ENCODE measurements at places on chromosomes 2 and 18. TPM values are rescaled to one million over a fixed set of nuclear protein-coding genes. Genes with fewer than 3 reads are reported as not detected.
A peak's percentile ranks its signal among the peaks of the same experiment; 100 is the strongest.

Gene RAX
- total RNA-seq, result not detected

DNA sequence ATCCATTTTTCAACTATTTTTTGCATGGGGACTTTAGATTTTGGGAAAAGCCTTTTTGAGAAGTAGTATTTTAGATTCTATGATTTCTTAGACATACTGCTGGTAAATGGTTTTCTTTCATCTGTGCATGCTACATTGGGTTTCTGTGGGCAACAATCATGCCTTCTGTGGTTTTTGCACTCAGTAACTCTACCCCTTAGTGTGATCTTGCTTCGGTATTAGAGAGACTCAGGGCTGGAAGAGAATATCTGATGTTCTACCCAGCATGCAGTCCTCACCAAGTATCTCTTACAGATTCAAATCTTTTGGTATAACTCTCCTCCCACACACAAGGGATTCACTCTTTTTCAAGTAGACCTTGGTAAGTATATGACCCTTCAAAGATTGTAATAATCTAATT is 183.0 kb downstream of the PMAIP1 start:
- no peak for DNase-seq

Gene SCN7A
- total RNA-seq, result 10.0 TPM

Gene HOXD1
- total RNA-seq, result 6.9 TPM

GRCh38 chr2:47488870-47489584 is 86.1 kb downstream of the MSH2 start:
- DNase-seq, result no peak

DNA sequence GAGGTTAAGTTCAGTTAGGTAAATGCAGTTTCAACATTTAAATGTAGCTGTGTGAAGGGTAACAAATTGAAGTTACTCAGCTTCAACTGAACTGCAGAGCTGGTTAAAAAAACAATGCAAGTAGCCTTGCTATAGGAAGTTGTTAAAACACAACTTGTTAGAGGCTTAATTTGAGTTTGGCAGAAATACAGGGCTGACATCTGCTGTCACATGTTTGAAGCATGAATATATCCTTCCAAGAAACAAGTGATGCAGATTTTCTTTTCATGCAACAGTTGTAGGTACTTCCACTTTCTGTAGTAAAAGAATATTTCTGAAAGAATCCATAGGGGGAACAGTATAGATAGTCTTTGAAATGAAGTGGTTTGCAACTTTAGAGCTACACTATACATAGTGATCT is 208.7 kb upstream of the RASGRP3 start:
- DNase-seq, result no peak

- DNase-seq, result no peak
These were observed 48.3 kb downstream of the THUMPD2 start for GRCh38 chr2:39730685-39731302.

Gene RND3
- 77.8 TPM for total RNA-seq

- DNase-seq, result peak; percentile 55
These were observed 10.8 kb upstream of the MAPRE2 start for GRCh38 chr18:35030277-35030989.

DNA sequence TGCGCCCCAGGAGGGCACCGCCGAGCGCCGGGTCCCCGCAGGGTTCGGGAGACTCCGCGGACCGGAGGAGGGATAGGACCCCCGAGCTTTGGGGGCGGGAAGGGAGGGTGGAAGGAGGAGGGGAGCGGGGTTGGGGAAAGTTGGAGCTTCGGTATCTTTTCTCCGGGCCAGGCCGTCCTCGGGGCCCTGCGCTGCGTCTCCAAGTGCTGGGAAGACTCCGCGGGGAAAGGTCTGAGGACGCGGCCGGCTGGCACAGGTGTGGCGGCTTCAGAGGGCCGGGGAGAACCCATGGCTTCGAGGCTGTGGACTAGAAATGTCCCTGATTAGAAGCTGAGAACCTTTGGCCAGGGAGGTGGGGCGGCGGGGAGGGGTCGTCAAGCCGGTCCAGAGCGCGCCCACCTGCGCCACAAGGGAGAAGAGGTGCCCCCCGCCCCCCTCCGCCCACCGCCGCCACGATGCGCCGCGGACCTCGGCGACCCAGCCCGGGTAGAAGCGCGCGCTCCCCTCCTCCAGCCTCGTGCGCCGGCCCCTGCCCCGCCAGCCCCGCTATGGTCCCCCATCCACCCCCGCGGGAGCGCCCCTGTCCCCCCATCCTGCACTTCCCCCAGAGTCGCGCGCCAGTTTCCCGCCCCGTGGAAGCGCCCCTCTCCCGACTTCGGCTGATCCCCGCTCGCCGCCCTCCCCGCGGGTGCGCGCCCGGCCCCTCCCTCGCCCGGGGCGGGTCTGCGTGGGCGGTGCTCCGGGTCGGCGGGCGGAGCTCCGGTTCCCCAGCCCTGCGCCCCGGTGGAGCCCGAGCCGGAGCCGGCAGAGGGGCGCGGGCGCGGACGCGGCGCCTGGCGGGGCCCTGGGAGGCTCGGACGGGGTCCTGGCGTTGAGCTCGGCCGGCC is at the start of gene SNTG2:
SNTG2 (plus strand) TSS at position 770 of the 887 bp plus-strand sequence. CDS start 148 bp downstream, outside the sequence.
- DNase-seq, result peak; percentile 48

GRCh38 chr2:69217333-69218080 is 169.5 kb downstream of the GFPT1 start:
- DNase-seq, result no peak

Gene ANO7
- 75.4 TPM for total RNA-seq

- DNase-seq, result no peak
These were observed 248.7 kb upstream of the SIX3 start for GRCh38 chr2:44692821-44693220.

Gene NOP58
- 29.8 TPM for total RNA-seq

GRCh38 chr2:23436346-23437098 is 51.5 kb downstream of the KLHL29 start:
- no peak for DNase-seq

DNA sequence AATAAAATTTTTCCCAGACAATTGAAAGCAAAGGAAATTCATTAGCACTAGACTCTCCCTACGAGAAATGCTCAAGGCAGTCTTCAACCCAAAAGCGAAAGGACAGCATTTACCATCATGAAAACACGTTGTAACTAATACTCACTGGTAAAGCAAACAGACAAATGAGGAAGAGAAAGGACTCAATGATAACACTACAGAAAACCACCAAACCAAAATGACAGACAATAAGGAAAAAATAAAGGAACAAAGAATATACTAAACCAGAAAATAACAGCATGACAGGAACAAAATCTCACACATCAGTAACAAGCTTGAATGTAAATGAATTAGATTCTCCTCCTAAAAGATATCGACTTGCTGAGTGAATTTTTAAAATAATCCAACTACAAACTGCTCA is 190.7 kb downstream of the NOL4 start:
- no peak for DNase-seq

DNA sequence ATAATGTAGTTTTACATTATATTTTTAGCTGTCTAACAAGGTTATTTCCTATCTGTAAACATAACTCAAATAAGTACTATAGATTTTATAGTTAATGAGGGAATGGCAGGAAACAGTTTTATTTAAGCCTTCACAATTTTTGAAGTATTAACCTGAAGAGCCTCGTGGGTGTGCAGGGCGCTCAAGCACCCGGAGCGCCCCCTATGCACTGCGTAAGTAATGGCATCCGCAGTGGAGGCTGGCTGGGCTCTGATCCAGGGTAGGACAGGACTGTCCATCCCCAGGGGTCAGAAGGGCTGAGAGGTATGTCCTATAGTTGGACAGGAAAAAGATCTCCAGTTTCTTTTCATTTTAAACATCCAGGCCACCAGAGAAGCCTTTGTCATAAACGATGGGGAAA is 8.2 kb upstream of the GBX2 start:
- no peak for DNase-seq
